Jurkat, Clone E6-1 (cell line): ENCODE measurements at places on chromosomes 16 and 17.

- peak; percentile 63 for DNase-seq
Observed at GRCh38 chr16:2964475-2965336, 631 bp downstream of the KREMEN2 start.

DNA sequence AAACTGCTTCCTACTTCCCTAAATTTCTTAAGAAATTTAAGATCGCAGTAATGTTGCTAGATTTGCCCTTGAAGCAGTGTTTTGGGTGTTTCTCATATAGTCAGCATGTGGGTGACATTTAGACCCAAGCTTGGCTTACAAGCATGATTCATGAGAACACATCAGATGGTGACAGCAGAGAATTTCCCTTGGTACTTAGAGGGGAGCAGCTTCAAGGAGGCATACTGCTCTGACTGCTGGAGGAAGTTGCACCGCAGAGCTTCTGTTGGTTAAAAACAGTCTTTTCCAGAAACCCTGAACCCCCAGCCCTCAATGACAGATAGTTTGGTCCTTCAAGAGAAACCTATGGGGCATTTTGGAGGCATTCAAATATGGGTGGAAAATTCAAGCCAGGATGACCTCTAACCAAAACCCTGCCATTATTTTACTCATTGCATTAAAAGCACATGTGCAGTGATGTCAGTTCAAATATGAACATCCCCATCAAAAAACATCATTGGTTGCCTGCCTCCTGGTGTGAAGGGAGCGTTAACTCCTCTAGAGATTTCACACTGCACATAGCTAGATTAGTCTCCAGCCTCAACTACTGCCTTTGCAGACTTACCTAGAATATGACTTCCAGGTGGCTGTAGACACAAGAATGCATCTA lies 201.5 kb upstream of the CACNG5 start:
- peak; percentile 88 for DNase-seq

DNA sequence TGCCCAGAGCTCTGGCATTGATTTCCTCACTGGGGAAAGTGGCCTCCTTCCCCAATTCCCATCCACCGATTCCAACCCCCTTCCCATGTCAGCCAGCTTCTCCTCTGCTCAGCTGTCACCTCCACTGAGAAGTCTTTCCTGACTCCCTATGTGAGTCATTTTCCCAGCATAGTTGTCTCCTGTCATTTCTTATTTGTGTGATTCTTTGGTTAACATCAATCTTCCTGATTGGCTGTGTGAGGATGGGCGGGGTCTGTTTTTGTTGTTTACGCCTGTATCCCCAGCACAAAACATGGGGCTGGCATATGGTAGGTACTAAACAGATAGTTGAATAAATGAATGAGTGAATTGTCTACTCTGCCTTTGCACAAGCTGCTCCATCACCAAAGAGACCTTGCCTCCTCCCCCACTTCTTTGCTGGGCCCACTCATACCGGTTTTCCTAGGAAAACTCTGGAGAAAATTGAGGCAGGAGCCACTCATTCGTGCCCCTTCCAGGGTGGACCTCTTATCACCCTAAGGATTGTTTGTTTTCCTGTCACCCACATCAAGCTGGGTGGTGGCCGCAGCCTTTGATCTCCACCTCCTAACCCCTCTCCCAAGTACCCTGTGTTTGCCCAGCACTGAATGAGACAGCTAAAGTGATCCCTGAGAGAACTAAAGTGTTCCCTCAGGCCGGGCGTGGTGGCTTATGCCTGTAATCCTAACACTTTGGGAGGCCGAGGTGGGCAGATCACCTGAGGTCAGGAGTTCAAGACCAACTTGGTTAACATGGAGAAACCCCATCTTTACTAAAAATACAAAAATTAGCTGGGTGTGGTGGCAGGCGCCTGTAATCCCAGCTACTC lies 1.2 kb upstream of the GRB7 start:
- no peak for DNase-seq

DNA sequence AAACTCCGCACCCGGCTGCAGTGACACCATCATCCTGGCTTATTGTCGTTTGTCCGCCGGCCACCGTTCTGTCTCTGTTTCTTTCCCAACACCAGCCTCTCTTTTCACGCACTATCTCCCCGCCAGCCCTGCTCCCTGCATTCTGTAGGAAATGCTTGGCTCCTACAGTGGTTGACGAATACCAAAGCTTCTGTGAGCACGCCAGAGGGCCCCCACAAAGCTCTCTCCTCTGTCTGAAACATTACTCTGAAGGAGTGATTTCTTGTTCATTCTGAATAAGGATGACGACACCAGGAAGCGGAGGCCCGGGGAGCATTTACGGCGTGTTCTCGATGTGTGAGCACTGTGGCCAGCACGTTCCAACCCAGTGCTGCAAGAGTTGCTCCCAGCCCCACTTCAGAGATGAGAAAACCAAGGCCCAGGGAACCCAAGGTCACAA lies 58.8 kb downstream of the ADCY9 start:
- DNase-seq = no peak

GRCh38 chr16:55014022-55014421 lies 83.4 kb downstream of the IRX5 start:
- no peak for DNase-seq

DNA sequence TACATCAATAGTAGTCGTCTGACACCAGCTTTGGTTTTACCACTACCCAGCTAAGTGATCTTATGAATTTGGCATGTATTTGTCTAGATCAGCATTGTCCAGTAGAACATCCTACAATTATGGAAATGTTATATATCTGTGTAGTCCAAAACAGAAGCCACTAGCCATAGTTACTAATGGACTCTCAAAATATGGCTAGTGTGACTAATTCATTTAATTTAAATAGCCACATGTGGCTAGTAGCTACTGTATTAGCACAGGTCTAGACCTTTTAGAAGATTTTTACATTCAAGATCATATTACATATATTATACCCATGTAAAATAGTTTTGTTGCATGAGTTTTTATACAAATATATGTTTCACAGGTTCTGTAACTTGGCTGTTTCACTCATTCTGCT lies 27.0 kb upstream of the NFAT5 start:
- no peak for DNase-seq

GRCh38 chr17:57869617-57870282 lies 19.9 kb upstream of the MRPS23 start:
- DNase-seq = no peak

DNA sequence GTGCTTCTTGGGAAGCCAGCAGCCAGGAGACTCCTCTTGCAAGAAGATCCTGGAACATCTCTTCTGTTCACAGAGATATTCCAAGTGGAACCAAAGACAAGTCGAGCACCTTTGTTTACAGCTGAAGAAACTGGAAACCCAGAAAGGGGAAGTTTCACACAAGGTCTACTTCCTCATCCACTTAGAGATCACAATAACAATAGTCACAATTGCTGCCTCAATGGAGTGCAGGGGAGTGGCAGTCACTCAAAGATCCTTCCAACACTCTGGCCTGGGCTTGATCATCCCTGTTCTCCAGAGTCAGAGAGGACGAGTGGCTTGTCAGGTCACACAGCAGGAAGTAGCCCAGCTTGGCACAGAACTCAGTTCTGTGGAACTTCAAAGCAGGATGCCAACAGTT lies 46.9 kb upstream of the SIAH1 start:
- no peak for DNase-seq

GRCh38 chr17:64411999-64412771 lies 21.5 kb upstream of the PECAM1 start:
- no peak for DNase-seq

DNA sequence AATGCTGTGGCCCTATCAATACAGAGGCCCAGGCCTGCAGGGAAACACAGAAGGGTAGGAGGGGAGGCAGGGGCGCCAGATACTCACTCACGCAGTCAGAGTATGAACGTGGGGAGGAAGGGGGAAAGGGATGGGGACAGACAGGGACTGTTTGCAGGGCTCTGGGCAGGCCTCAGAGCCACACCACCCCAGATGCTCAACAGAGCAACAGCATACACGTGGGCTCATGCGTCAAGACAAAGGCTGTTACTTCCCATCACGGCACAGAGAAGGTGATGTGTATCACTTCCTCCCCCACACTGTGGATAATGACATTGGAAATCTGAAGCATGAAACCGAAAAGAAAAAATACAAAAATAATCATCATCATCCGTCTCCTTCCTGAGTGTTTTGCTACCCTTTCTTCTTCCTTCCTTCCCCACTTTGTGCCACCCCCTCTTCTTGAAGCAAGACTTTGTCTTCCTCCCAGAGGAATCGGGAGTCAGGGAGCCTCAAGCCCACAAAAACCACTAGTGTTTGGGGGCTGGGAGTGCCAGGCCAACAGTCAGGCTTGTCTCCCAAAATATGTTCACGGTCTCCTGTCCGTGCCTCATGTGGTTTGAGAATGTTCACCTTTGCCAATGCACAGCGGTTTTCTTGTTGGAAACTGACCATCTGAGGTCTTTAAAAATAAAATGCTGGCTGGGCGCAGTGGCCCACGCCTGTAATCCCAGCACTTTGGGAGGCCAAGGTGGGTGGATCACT lies 20.1 kb downstream of the SLC39A11 start:
- no peak for DNase-seq

GRCh38 chr16:83599789-83600462 lies 207.9 kb upstream of the HSBP1 start:
- DNase-seq = no peak

GRCh38 chr16:82040296-82040695 lies 5.2 kb downstream of the HSD17B2 start:
- no peak for DNase-seq

DNA sequence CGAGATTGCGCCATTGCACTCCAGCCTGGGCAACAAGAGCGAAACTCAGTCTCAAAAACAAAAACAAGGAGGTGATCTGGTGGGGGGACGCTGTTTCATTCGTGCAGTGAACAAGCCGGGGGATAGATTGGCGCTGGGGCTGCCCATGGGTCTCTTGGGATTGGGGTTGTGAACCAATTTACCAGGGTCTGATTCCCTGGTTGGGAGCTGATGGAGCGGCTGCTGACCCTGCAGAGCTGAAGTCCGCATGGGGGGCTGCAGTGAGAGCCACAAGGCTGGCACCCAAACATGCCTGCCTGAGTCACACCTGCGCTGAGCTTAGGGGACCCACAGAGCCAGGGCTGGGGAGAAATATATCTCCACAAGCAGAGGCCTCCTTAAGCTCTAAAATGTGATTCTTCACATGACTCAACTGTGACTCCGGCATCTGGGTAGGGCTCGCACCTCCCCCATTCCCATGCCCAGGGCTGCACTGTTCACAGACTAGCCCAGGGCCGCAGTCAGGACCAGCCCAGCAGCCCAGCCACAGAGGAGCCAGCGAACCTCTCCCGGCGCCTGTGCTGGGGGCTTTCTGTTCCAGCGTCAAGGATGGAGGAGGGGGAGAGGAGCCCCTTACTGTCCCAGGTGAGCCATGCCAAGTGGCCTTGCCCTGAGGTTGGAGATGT lies 5.0 kb downstream of the TSPAN10 start:
- no peak for DNase-seq

DNA sequence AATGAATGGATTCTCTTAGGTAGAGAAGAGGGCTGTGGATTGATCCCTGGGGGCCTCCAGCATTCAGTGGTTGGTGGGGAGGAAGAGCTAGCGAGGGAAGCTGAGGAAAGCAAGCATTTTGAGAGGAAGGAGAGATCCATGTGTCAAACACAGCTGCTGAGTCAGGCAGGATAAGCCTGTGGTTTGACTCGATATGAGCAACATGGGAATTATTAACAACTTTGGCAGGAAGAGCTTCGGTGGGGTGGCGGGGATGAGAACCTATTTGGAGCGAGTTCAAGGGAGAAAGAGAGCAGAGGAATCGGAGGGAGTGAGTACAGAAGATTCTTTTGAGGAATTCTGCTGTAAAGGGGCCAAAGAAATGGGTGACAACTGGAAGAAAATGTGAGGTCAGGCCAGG lies 59.5 kb upstream of the CDC42EP4 start:
- no peak for DNase-seq

DNA sequence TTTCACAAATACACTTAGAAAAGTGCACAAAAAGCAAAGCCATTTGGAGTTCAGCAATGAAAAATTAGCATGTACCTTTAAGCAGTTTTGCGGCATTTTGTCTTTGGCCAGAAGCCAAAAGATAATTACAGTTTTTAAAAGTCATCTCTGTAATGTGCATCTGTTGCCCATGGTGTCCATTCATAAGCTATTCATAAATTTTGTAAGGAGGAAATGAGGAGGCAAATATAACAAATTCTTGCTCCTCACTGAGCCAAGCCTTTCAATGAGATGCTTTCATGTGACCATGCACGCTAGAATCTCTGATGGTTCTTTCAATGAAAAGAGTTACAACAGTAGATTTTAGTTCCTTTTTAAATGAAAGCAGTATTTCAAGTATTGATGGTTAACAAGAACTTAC lies 247.1 kb upstream of the MON1B start:
- no peak for DNase-seq

DNA sequence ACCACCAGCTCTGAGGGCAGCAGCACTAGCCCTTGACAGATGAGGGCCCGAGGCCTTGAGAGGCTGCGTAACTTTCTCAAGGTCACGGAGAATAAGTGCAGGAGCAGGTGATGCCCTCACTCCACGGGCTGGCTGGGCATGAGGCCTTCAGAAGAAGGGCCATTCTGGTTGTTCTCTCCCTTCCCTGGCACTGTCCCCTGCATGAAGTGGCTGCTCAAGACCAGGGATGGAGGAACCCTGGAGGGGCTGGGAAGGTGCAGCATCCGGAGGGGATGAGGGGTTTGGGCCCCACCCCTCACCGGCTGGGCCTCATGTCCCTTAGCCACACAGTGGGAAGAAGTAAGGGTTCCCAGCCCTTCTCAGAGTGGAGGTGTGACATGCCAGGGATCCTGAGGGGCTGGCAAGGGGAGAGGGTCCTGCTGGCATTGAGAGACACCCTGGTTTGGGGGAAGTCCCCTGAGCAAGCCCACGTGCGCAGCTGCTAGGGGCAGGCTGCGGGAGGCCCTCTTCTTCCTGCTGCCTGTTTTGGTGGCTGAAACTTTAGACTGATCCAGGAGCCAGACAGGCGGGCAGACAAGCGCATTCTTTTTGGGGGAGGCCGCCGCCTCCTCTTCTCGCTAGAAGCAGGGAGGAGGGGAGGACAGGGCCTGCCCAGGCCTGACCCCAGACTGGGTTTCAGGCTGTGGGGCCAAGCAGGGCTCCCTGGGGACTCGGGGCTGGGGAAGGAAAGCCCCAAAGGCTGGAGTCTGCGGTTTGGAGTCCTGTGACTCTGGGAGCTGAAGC lies 74.0 kb downstream of the N4BP1 start:
- no peak for DNase-seq

- no peak for DNase-seq
Observed at GRCh38 chr16:68446681-68447652, 1.3 kb downstream of the SMPD3 start.

GRCh38 chr17:55198690-55199370 lies 65.9 kb upstream of the HLF start:
- DNase-seq = no peak
